ENCODE measurements at places on chromosomes 3 and 15.

DNA sequence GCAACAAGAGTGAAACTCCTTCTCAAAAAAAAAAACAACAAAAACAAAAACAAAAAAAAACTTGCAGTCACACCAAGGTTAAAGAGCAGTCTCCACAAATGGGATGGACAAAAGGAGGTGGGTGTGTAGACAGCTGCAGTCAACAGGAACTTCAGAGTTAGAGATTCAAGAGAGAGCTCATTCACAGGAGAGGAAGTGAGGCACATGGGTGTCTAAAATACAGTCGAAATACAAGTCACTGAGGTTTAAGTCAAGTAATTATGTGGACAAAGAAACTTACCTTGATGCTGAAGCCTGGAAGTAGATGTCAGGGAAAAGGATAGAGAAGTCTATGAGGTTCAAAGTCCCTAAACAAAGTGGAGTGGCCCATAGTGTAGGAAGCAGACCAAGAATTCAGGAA is 14.8 kb downstream of the MRPS11 start:
- no peak for DNase-seq

- no peak for DNase-seq
Observed at GRCh38 chr15:95994418-95994817, 336.1 kb upstream of the NR2F2 start.

DNA sequence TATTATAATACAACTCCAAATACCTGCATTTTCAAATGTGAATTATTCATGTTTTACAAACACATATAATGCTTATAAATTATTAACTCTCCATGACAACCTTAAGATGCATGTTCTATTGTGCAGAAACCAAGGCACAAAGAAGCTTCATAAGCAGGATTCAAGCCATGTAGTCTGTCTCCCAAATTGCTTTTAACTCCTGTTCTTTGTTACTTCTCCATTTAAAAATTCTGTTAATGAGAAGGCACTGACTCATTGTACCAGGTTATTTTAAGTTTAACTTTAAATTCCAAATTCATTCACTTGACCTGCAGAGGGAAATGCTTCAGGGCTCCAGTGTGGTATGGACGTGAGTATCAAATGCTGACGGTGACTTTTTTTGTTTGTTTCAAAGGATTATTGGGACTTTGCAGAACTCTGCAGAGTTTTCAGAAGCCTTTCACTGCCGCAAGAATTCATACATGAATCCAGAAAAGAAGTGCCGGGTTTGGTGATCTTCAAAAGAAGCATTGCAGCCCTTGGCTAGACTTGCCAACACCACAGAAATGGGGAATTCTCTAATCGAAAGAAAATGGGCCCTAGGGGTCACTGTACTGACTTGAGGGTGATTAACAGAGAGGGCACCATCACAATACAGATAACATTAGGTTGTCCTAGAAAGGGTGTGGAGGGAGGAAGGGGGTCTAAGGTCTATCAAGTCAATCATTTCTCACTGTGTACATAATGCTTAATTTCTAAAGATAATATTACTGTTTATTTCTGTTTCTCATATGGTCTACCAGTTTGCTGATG is 100.0 kb downstream of the MME start:
- DNase-seq, result no peak

- no peak for DNase-seq
Observed at GRCh38 chr3:126135406-126136076, 44.8 kb downstream of the ALDH1L1 start.

GRCh38 chr3:127149621-127150310 is 43.2 kb upstream of the PRR23E start:
- DNase-seq, result no peak

DNA sequence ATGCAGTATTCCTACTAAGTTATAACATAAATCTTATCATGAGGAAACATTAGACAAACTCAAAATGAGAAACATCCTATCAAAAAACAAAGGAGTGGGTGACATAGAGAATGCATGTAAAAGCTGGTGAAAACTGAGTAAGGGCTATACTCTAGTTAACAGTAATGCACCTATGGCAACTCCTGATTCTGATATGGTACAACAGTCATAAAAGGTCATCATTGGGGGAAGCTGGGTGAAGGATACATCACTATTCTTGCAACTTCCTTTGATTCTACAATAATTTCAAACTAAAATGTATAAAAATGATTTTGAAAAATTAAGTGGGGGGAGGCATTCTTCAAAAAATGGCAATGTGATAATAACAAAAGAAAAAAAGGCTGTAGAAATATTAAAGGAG is 6.8 kb downstream of the PIK3R4 start:
- DNase-seq, result no peak

- DNase-seq, result no peak
Observed at GRCh38 chr3:43793648-43794372, 103.1 kb downstream of the ABHD5 start.

- DNase-seq, result no peak
Observed at GRCh38 chr3:178304758-178305467, 231.3 kb upstream of the KCNMB2 start.

GRCh38 chr3:16377847-16378302 is 112.9 kb downstream of the OXNAD1 start:
- no peak for DNase-seq

GRCh38 chr3:126468028-126468891 is 7.4 kb downstream of the ZXDC start:
- no peak for DNase-seq

GRCh38 chr3:104632521-104632920 is 734.2 kb upstream of the ALCAM start:
- no peak for DNase-seq

DNA sequence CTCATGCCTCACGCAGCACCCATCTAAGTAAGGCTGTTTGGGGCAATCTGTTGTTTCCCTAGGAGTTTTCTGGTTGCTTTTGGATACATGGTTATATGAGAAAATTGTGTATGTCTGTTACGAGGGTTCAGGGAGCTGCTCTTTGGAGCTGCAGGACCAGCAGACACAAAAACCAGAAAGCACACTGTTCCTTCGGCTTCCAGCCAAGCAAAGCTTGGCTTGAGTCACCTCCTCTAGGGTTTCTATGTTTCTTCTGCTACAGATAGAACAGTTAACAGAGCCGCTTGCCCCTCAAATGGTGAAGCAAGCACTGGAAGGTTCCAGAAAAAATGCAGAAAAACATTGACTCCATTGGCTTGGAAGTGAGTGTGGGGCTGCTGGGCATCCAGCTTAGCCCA is 49.2 kb upstream of the CTDSPL start:
- DNase-seq, result no peak

GRCh38 chr3:23648996-23649395 is 156.8 kb upstream of the UBE2E1 start:
- DNase-seq, result no peak

DNA sequence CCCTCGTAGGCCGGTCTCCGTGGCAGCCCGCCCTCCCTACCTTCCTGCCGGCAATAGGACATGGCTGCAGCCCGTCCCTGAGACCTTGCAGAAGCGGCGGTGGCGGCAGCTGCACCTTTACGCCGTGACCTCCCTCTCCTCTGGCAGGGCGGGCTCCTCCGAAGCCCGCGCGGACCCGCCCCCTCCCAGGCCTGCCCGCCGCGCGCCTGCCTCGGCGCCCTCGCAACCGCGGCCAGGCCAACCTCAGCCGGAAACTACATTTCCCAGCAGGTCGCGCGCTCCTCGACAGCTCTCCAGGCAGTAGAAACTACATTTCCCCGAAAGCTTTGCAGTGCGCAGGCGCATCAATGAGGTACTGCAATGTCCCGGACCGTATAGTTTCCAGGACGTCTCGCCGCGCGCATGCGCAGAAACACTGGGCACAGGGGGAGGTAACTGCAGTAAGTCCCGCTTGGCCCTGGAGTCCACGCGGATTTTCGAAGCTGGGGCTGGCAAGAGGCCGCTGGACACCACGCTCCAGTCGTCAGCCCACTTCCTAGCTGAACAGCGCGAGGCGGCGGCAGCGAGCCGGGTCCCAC is at the start of the genes CHCHD4 and TMEM43:
Gene CHCHD4, minus strand, starts transcription at position 256 of the 578 bp plus-strand sequence. Its CDS starts 194 bp downstream, at position 62.
Gene TMEM43, plus strand, starts transcription at position 438 of the 578 bp plus-strand sequence. CDS start 142 bp downstream, outside the sequence.
- peak; percentile 95 for DNase-seq

GRCh38 chr3:113147681-113148261 is 63.6 kb upstream of the BOC start:
- no peak for DNase-seq

- no peak for DNase-seq
Observed at GRCh38 chr15:20294651-20295237, 246.9 kb downstream of the GOLGA6L6 start.

DNA sequence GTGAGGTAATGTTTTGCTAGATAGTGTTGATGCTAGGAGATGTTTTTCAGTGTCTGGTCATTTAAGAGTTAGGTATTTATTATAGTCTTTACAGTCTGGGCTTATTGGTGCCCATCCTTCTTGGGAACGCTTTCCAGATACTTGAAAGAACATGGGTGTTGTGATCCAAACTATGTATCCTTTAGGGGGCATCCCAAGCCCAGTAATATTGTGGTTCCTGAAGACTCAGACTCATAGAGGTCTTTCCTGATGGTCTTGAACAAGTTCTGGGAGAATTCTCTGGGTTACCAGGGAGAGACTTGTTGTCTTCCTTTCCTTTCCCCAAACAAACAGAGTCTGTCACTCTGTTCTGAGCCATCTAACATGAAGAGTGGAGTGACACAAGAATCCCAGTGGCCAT is 99.7 kb upstream of the LRRC3B start:
- no peak for DNase-seq

GRCh38 chr15:52056001-52056400 is 37.0 kb downstream of the MAPK6 start:
- no peak for DNase-seq

GRCh38 chr15:68258692-68259091 is 18.9 kb upstream of the FEM1B start:
- peak; percentile 4 for DNase-seq

GRCh38 chr3:135788146-135788545 is 177.4 kb upstream of the PPP2R3A start:
- DNase-seq, result no peak

DNA sequence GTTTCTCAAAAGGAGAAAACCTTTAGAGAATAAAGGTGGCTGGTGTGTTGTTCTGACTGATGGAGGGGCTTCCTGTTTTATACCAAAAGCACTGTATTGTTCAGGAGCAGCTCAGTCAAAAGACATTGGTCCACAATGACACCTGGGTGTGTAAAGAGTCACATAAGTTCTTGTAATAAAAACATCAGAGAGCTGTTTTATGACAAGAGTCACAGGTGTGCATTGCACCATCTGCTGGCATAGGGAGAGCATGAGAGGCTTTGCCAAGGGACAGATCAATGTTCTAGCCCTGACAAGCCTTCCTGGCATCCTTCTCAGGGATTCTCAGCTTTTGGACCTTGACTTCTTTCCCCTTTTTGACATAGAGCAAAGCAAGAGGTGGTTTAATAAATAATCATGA is 20.4 kb downstream of the ARPP21 start:
- DNase-seq, result no peak

- no peak for DNase-seq
Observed at GRCh38 chr3:158279609-158280008, 169.7 kb downstream of the RSRC1 start.

DNA sequence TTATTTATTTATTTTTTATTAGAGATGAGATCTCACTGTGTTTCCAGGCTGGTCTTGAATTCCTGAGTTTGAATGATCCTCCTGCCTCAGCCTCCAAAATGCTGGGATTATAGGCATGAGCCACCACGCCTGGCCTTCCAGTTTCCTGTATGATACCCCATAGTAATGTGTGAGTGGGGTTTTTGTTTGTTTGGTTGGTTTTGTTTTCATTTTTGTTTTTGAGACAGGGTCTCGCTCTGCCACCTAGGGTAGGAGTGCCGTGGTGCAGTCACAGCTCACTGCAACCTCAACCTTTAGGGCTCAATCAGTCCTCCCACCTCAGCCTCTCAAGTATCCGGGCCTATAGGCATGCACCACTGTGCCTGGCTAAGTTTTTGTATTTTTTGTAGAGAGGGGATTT is 30.9 kb downstream of the GOLM2 start:
- DNase-seq, result no peak

DNA sequence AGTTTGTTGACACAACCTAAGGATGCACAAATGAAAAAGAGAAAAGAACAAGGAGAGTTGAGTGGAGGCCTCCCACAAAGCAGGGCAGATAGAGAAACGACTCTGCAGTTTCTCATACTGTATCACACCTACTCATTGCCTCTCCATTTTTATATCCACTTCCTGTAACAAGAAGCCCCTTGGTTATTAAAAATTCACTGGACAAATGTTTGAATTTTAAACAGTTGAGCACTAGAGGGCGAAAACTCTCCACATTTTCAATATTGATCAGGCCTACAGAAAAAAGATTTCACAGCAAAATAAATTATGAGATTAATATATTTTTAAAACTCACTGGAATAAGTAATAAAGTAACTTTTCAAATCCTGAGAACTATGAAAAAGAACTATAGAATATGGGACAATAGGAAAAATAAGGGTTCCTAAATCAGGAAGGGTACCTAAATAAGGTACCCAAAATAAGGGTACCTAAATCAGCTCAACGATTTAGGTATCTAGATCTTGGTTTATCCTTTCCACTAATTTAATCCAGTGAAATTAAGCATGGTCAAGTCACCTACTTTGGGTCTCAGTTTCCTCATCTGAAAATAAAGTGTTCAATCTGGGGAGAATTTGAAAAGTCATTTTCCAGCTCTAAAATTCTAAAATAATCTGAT is 47.0 kb upstream of the PPIB start:
- no peak for DNase-seq

GRCh38 chr3:72496051-72496670 is 352.1 kb downstream of the SHQ1 start:
- no peak for DNase-seq

GRCh38 chr3:29649815-29650547 is 369.1 kb downstream of the RBMS3 start:
- no peak for DNase-seq

- no peak for DNase-seq
Observed at GRCh38 chr3:11329777-11330176, 57.6 kb downstream of the ATG7 start.

DNA sequence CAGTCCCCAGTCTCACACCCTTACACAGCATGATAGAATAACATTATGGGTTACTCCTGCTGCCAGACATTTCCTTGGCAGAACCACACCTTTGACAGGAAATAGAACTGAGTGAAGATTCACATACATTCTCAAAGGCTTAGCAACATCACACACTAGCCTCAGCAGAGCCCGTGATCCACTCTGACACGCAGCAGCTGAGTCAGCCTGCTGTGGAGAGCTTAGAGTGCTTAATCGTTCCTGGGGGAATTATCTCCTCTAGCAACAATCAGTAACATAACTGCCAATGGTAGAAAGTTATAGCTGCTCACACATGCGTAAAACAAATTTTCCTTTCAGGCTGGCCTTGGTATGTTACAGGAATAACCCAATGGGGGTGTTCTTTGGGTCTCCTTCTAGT is 382.1 kb downstream of the GAP43 start:
- DNase-seq, result no peak

- DNase-seq, result no peak
Observed at GRCh38 chr3:69590111-69590510, 149.2 kb upstream of the MITF start.

GRCh38 chr15:51576911-51577500 is 45.6 kb downstream of the DMXL2 start:
- DNase-seq, result no peak

- DNase-seq, result no peak
Observed at GRCh38 chr15:22955544-22956119, 24.5 kb downstream of the CYFIP1 start.

- no peak for DNase-seq
Observed at GRCh38 chr3:182954553-182955235, 25.6 kb downstream of the DCUN1D1 start.

Data from stimulated activated CD4-positive, alpha-beta T cell treated with anti-CD3 and anti-CD28 coated beads, TNF-alpha, amount 100 ng/mL, for 1 hour (primary cell).